ENCODE measurements at places on chromosomes 6 and 20.
A peak's percentile ranks its signal among the peaks of the same experiment; 100 is the strongest.

GRCh38 chr6:53426667-53427270, 78.0 kb upstream of the ELOVL5 start:
- DNase-seq, result no peak

DNA sequence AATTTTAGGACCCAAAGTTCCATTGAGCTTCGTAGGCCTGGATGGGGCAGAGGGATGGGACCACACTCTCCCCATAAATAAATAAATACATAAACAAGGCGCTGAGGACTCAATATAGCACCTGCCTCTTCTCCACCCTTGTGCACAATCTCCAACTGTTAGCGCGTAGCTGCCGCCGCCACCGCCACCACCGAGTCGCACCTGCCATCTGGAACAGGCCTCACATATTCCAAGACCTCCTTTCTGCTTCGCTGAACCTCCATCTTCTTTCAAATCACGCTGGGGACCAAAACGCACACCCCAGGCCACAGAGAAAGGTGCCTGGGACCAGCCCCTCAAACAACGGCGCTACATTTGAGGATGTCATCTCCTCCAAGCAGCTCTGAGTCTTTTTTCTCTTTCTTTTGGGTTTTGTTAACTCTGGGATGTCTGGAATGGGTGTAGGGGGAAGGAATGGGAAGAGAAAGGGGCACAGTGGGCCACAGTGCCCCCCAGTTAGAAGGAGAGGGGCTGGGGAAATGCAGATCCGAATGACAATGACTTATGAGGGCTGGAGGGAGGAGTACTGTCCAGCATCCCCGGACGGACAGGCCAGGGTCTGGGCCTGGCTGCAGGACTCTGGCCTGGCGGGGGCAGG, 49.7 kb downstream of the NOL4L start:
- DNase-seq, result no peak

DNA sequence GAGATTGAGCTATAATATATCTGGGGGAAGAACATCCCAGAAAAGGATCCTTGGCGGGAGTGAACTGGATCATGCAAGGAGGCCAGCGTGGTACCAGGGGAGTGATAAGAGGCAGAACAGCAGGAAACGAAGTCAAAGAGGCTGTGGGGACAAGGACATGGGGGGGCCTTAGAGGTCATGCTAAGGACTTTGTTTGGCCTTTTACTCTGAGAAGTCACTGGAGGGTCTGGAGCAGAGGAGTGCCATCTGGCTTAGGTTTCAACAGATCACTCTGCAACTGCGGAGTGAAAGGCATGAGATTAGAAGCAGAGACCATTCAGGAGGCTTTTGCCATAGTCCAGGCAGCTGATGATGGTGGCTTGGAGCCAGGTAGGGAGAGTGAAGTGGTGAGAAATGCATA, 24.3 kb downstream of the MRAP2 start:
- DNase-seq, result no peak

GRCh38 chr6:46993846-46994245, 48.3 kb downstream of the ADGRF1 start:
- DNase-seq, result peak; percentile 93

DNA sequence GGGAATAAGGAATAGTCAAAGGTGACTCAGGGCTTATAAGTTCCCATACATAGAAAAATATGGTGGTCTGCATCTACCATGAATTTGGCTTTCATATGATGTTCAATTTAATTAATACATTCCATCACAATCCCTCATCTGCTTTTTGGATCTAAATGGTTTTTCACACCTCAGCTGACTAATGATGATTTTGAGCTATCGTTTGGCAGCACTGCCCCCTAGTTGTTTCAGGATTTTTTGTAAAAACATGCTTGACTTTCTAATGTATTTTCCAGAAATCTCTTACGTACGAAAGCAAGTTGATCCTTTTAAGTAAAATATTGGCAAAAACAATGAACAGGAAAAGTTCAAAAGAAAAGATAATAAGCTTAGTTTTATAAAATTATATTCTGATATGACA, 408.6 kb upstream of the ADGRB3 start:
- peak; percentile 20 for DNase-seq

GRCh38 chr6:36949636-36950035, 4.9 kb upstream of the PI16 start:
- DNase-seq, result peak; percentile 53

DNA sequence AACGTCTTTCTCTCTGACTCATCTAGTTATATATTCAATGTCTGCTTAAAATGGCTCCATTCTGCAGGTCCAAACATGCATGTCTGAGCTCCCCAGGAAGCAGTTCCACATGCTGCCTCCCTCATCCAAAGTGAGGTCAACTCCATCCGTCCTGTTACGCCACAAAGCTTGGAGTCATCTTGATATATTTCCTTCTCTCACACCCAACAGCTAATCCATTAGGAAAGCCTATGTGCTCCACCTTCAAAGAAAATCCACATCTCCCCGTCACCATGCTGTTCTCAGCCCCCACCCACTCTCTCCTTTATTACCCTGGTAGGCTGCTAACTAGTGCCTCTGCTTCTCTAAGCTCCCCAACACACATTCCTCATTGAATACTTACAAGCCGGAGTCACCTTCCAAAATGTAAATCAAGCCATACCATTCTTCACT, 130.2 kb upstream of the SYNDIG1 start:
- peak; percentile 11 for DNase-seq

DNA sequence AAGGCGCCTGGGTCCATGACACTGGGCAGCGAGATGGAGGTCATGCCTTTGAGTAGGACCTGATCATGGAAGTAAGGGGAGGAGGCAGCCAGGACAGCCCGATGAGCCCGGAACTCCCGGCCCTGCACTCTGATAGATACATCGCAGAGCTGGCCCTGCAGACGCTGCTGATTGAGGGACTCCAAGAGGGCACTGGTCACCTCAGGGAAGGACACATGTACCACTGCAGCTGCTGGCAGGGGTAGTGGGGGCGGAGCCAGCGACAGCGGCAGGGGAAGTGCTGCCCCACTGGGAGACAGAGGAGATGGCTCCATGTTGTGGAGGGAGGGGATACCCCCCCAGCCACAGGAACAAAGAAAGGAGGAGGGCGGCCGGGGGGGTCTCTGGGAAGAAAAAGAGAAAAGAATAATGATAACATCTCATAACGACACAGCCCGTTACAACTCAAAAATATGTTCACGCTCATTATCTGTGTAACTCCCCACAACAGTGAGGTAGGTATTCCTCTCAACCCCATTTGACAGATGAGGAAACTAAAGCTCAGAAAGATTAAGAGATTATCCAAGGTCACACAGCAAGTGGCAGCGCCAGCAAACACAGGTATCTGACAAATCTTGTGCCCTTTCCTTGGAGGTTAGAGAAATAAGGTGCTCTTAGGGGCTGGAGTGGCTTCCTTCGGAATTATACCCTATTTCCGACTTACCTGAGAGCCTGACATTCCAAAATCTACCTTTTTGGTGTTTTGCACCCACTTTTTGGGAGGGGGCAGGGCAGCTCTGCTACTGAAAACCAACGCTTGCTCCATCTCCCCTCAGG, 733 bp downstream of the ZBTB22 start:
- DNase-seq, result no peak
